LHCN-M2 (cell line): ENCODE measurements at places on chromosomes 5 and 9. TPM values are rescaled to one million over a fixed set of nuclear protein-coding genes. Genes with fewer than 3 reads are reported as not detected.

DNA sequence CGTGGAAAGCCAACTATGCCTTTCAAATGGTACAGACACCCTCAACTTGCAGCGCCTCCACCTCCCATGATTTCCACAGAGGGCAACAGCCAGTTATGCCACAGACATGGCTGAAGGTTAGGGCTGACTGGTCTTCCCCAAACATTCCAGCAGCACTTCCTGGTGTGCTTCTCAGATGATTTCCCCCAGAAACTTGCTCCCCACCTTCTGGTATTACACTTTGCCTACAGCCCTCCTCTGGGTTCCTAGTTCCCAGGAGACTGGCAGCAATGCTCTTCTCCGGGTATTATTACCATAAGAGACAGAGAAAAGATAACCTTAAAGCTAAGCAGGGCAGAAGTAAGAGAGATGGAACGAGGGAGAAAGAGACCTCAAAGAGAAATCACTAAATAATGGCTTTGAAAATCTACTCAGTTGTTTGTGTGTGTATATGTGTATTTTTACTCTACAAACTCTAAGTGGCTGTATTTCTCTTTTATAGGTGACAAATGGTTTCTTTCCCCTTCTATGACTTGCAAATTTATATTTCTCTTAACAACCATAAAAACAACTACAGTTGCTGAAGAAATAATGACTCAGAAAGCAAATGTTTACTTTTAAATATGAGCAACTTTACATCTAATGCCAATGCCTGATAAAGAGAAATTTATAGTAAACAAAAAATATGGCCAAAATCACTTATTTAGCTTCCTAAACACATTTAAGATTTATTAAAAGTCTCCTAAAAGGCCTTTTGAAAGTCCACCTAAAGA, 133.8 kb downstream of the PDE4D start:
- DNase-seq: peak; percentile 65

The SLC6A3 gene
- not detected in 2 replicates for total RNA-seq

The SH3PXD2B gene
- 23.1 and 25.9 TPM in 2 replicates for total RNA-seq

- peak; percentile 50 for DNase-seq
These were observed 138.4 kb downstream of the EFNA5 start for GRCh38 chr5:107532169-107532878.

GRCh38 chr9:92774274-92774673, 9.6 kb upstream of the BICD2 start:
- peak; percentile 68 for DNase-seq

DNA sequence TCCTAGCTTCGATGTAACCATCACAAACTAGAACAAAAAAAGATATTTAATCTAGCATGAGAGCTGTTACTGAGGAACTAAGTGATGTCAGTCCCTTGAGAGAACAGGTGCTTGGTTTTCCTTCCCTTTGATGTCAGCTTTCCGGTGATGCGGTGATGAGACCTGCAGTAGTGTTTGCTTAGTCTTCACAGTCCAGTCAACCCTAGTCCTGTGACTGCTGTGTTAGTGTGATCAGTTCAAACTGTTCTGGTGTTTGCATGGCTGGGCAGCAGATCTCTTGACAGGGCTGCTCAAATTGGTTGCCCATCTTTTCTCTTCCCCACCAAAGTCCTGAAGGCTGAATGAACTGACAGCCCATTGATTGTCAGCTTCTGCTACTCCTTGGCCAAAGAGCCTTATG, 608.6 kb upstream of the DAB2 start:
- DNase-seq: peak; percentile 84

GRCh38 chr9:89418882-89419640, 78.9 kb downstream of the SEMA4D start:
- no peak for DNase-seq

The SRP19 gene
- 59.2 and 80.4 TPM in 2 replicates for total RNA-seq

DNA sequence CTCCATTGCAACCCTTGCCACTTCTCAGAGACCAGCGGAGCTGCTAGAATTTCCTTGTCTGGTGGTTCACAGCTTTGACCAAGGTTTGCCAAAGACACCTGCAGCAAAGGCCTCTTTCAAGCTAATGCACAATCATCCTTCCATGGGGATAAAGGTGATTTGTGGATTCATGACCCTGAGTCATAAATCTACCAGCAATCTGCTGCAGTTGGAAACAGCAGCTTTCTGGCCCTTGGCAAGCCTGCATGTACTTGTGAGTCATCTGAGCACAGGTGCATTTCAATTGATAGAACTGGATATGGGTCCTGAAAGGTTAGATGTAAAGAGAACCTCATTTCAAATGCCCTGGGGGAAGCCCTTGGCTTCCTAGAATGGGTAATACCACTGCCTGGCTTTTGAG, 21.6 kb upstream of the TCF7 start:
- peak; percentile 50 for DNase-seq

The CDH9 gene
- not detected in 2 replicates for total RNA-seq

- DNase-seq: no peak
These were observed 34.9 kb upstream of the FBN2 start for GRCh38 chr5:128572930-128573319.

GRCh38 chr5:107592515-107592914, 78.2 kb downstream of the EFNA5 start:
- DNase-seq: no peak

The TEK gene
- total RNA-seq: 2.6 and 3.3 TPM in 2 replicates

The AGXT2 gene
- total RNA-seq: not detected in 2 replicates

The UGT3A1 gene
- total RNA-seq: not detected in 2 replicates

The ZNF879 gene
- 2.5 and 4.7 TPM in 2 replicates for total RNA-seq

GRCh38 chr9:119092125-119092524, 277.1 kb downstream of the BRINP1 start:
- no peak for DNase-seq

GRCh38 chr5:60141119-60141518, 247.6 kb upstream of the PDE4D start:
- no peak for DNase-seq

DNA sequence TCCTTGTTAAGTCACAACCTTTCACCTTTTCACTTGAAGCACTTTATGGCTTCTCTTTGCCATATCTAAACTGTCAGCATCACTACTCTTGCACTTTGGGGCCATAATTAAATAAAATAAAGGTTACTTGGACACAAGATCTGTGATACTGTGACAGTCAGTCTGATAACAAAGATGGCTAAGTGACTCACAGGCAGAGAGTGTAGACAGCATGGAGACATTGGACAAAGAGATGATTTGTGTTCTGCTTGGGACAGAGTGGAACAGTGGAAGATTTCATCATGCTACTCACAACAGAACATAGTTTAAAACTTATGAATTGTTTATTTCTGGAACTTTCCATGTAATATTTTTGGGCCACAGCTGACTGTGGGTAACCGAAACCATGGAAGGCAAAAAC, 81.7 kb upstream of the SMC5 start:
- DNase-seq: peak; percentile 49

GRCh38 chr9:83544002-83544698, 5.9 kb upstream of the FRMD3 start:
- peak; percentile 86 for DNase-seq
